Fibroblast of mammary gland (primary cell): ENCODE measurements at places on chromosomes 7 and 10.

- no peak for DNase-seq
Observed at GRCh38 chr10:58758321-58758720, 245.6 kb downstream of the BICC1 start.

- DNase-seq = no peak
Observed at GRCh38 chr10:14382022-14382421, 51.3 kb upstream of the FRMD4A start.

DNA sequence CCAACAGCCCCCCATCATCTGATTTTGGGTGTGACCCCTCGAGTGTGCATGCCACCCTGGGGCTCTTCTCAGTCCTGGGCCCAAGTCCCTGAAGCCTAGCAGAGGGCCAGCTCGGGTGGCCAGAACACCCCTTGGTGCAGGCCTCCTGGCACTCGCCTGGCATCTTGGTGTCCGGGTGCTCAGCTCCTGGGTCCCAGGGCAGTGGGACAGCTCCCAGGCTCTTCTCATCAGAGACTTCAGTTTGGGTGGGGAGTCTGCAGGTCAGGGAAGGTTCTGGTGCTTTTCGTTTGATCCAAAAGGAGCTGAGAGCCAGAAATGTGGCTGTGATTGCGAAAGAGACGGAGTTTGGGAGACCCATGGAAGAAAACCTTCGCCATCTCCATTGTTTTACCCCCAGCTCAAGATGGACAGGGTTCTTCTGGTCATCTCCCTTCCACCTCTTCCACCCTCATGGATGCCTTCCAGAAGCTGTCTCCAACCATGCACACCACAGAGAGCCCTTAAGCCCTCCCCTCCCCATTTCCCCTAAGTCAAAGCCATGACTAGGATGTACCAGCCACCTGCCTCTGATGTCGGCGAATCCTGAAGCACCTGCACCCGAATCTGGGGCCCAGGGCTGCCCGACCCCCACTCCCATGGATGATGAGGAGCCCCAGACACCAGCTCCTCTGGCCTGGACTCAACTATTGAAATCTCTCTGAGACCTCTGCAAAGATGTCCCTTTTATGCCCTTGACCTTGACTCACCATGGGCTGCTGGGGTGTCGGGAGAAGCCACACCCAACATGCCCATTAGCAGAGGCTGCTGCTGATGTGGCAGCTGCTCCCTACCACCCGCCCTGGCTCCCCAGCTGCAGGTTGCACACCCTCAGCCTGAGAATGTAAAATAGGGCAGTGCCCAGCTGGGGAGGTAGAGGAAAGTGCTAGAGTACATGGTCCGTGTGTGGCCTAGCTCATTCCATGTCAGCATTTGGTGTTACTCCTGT, 55.3 kb downstream of the ADCYAP1R1 start:
- no peak for DNase-seq

- no peak for DNase-seq
Observed at GRCh38 chr7:92415225-92415624, 32.1 kb upstream of the GATAD1 start.

DNA sequence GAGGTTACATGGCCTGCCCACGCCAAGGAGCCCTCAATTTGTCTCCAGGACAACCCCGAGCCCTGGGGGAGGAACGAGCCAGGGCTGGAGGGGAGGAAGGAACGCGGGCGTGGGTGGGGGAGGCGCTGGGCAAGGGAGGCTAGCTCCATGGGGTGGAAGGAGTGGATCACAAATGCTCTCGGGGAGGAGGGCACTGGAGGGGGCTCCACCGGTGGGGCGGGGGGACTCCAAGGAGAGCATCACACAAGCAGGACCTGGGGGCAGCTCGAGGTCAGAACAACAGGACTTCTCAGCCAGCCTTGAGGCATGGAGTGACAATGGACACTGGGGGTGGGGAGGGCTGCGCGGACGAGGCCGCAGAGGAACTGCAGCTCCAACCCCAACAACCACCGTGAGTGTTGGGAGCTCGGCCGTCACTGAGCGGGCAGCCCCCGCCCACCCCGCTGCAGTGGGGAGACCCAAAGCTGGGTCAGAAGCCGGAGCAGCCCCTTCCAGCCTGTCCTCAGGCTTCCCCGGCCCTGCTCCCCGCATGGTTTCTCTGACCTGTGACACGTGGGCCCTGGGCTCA, 41.1 kb downstream of the STK32C start:
- DNase-seq = no peak
